ENCODE measurements at places on chromosomes 3 and 15. TPM values are rescaled to one million over a fixed set of nuclear protein-coding genes. Genes with fewer than 3 reads are reported as not detected.
A peak's percentile ranks its signal among the peaks of the same experiment; 100 is the strongest.

DNA sequence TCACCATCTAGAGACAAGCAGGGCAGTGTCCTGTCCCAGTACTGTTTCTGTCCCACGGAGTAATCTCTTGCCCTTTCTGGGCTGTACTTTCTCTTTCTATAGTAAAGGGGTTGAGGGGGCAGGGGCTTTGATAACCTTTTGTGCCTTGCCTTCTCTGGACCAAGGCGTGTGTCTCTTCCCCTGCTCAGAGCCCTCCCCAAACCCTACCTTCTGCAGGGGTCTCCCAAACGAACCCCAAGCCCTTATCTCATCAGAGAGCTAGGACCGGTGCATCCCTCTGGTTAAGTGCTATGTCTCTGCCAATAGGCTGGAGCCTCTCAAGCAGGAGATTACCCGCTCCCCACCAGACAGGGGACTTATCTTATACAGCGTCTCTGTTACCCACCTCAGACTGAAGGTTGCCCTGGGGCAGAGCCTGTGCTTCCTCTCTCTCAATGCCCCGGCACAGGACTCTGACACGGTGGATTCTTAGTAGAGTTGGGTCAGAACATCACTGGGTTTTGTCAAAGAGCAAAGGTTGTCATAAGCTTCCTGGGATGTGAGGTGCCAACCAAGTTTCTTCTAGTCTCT lies 2.9 kb downstream of the PLEKHO2 start:
- H3K27me3 ChIP-seq: no peaks in the 10 kb centered on the region
- H3K4me1 ChIP-seq: peaks cover 59% of the 10 kb centered on the region
- DNase-seq: peak; percentile 31
- H3K36me3 ChIP-seq: peaks cover 18% of the 10 kb centered on the region
- H3K27ac ChIP-seq: peak overlapping the region; percentile 50
- H3K4me3 ChIP-seq: peak overlapping the region; percentile 77

- H3K27ac ChIP-seq: no peak overlapping the region
- no peak for DNase-seq
- no peaks in the 10 kb centered on the region for H3K36me3 ChIP-seq
- H3K4me1 ChIP-seq: no peaks in the 10 kb centered on the region
- no peak overlapping the region for H3K4me3 ChIP-seq
- no peaks in the 10 kb centered on the region for H3K27me3 ChIP-seq
Observed at GRCh38 chr15:66909381-66909890, 156.0 kb upstream of the SMAD3 start.

- H3K4me1 ChIP-seq: no peaks in the 10 kb centered on the region
- no peak for DNase-seq
- H3K27ac ChIP-seq: no peak overlapping the region
- no peak overlapping the region for H3K4me3 ChIP-seq
- H3K36me3 ChIP-seq: no peaks in the 10 kb centered on the region
Observed at GRCh38 chr3:141106842-141107241, 55.7 kb downstream of the SPSB4 start.

DNA sequence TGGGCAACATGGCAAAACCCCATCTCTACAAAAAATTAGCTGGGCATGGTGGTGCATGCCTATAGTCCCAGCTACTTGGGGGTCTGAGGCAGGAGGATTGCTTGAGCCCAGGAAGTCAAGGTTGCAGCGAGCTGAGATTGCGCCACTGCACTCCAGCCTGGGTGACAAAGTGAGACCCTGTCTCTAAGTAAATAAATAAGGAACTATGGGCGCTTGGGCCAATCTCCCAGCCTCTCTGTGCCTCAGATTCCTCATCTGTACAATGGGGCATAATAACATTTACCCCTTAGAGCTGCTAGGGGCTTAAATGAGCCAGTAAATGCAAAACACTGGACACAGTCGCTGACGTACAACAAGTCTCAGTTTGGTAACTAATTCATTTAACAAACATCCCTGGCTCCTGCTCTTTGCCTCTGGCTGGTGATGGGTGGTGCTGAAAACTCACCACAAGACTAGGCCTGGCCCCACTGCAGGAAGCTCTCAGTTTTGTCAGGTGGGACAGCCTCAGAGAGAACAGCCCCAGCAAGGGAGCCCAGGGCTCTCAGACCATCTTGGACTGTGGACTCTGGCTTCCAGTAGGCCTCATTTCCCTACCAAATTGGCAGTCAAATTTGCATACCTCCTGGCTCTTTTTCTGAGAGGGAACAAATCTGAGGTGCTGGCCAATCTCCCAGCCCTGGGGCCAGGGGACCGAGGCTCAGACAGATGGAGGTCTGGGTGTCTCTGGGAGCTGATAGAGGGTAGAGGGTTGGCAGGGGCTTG lies 6.4 kb upstream of the TBC1D2B start:
- no peaks in the 10 kb centered on the region for H3K4me1 ChIP-seq
- H3K27ac ChIP-seq: no peak overlapping the region
- H3K4me3 ChIP-seq: no peak overlapping the region
- DNase-seq: no peak
- no peaks in the 10 kb centered on the region for H3K36me3 ChIP-seq

DNA sequence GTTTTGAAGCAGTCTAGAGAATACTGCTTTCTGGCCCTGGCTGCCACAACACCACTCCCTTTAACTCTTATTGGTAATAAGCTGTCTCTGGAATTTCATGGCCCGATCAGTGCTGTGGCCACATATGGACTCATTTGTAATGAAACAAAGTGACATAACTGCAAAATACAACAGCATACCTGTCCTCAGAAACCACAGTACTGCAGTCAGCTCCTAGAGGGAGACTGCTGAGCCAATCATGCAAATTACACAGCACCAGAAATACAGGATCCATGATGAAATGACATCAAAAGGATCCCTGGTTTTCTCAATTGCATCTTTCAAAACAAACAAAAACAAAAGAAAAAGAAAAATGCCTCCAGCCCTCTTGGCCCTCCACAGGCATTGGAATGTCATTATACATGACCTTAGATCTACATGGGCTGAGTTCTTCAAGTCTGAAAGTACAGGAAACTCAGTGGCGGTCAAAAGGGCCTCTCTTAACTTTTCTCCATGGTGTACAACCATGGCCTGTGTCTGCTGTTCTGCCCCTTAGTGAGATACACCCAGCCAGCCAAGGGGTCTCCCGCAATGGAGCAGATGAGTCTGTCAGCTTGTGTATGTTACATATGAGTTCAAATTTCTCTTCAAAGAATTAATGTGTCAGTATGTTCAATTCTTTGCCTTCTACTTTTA lies 24.9 kb upstream of the KBTBD12 start:
- H3K4me1 ChIP-seq: no peaks in the 10 kb centered on the region
- no peak overlapping the region for H3K4me3 ChIP-seq
- H3K27me3 ChIP-seq: no peaks in the 10 kb centered on the region
- no peak overlapping the region for H3K27ac ChIP-seq

GRCh38 chr15:67863442-67863987 lies 23.7 kb upstream of the RNU6-1 start:
- H3K27me3 ChIP-seq: peaks cover 6% of the 10 kb centered on the region
- H3K27ac ChIP-seq: no peak overlapping the region
- DNase-seq: peak; percentile 72
- no peaks in the 10 kb centered on the region for H3K36me3 ChIP-seq
- peaks cover 8% of the 10 kb centered on the region for H3K4me1 ChIP-seq
- no peak overlapping the region for H3K4me3 ChIP-seq

- H3K36me3 ChIP-seq: no peaks in the 10 kb centered on the region
- no peak for DNase-seq
- H3K4me3 ChIP-seq: no peak overlapping the region
- H3K27me3 ChIP-seq: no peaks in the 10 kb centered on the region
- no peak overlapping the region for H3K27ac ChIP-seq
Observed at GRCh38 chr3:186021673-186022362, 84.0 kb upstream of the TRA2B start.

GRCh38 chr3:142263112-142263511 lies 37.7 kb upstream of the GK5 start:
- no peak overlapping the region for H3K27ac ChIP-seq
- H3K4me3 ChIP-seq: no peak overlapping the region
- H3K27me3 ChIP-seq: no peaks in the 10 kb centered on the region
- no peaks in the 10 kb centered on the region for H3K36me3 ChIP-seq
- no peak for DNase-seq

DNA sequence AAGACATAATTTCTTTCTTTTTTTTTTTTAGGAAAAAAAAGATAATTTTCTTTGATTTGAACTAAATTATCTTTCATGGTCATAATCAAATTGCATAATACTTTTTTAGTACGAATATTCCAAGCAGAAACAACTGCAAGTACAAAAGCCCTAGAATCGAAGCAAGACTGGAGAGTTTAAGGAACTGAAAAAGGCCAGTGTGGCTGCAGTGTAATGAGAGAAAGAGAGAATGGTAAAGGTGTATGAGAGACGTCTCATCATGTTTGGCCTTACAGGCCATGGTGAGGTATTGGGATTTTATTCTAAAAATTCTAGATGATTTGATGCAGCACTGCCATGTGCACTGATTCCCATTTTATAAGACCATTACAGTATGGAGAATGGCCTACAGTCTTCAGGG lies 180.9 kb downstream of the SUCNR1 start:
- no peak for DNase-seq
- peaks cover 3% of the 10 kb centered on the region for H3K27me3 ChIP-seq
- H3K4me1 ChIP-seq: no peaks in the 10 kb centered on the region
- H3K4me3 ChIP-seq: no peak overlapping the region

DNA sequence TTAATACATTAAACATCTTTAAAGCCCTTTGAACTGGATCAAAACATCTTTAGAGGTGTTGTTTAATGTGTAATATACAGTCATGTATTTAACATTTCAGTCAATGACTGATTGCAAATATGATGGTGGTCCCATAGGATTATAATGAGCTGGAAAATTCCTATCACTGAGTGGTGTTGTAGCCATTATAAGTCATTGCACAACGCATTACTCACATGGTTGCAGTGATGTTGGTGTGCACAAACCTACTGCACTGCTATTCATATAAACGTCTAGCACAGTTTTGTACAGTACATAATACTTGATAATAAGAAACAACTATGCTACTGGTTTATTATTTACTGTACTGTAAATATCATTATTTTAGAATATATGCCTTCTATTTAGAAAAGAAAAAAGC lies 75.6 kb downstream of the DTWD1 start:
- no peaks in the 10 kb centered on the region for H3K27me3 ChIP-seq
- no peak overlapping the region for H3K4me3 ChIP-seq
- H3K4me1 ChIP-seq: no peaks in the 10 kb centered on the region
- DNase-seq: no peak

DNA sequence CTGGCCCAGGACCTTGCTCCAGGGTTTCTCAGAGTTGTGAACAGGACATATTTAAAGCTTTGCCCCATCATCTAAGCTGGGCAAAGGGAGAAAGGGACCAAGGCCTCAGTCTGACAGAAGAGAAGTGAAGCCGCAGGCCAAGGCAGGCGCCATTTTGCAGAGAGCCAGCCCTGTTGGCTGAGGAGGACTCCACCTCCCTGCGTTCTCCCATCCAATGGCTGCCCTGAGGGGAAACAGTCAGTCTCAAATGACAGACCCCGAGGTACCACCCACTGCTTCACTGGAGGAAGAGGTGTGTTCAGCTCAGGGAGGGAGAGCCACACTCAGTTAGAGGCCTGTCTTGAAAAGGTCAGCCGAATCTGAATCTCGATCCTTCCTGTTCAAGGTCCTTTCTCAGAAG lies 86.1 kb downstream of the ADAMTS17 start:
- no peaks in the 10 kb centered on the region for H3K27me3 ChIP-seq
- peaks cover 3% of the 10 kb centered on the region for H3K36me3 ChIP-seq
- DNase-seq: no peak
- H3K4me3 ChIP-seq: no peak overlapping the region
- no peaks in the 10 kb centered on the region for H3K4me1 ChIP-seq

DNA sequence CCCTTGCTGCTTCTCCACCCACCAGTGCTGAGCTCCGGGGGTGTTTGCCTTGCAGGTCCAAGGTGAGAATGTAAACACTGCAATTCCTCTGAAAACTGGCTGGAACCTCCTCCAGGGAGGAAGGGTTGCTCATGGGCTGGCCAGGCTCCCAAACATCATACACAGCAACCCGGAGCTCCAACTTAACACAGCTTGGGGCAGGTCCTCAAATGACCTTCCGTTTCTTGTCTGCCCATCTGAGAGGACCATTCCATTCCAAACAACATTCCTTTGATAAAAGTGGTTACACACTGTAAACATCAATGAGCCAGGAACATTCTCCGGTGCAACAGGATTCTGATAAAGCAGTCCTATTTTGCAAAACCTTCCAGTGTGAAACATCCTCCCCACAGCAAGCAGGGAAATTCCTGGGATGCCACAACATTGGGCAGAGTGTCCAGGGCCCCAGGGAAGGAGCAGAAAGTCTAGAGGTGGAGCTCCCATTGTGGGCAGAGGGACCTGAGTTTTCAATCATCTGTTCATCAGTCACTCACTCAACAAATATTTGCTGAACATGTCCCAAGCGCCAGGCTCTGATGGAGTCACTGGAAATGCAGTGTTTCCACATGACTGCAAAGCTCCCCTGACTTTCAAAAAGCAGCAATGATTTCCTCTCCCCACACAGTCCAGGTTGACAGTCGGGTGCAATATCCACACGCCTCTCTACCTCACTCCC lies 7.3 kb upstream of the HEG1 start:
- H3K27me3 ChIP-seq: peaks cover 4% of the 10 kb centered on the region
- H3K4me3 ChIP-seq: no peak overlapping the region
- H3K36me3 ChIP-seq: no peaks in the 10 kb centered on the region
- no peak for DNase-seq
- no peaks in the 10 kb centered on the region for H3K4me1 ChIP-seq
- H3K27ac ChIP-seq: no peak overlapping the region

GRCh38 chr3:160801386-160802118 lies 45.5 kb downstream of the PPM1L start:
- H3K27ac ChIP-seq: no peak overlapping the region
- H3K4me3 ChIP-seq: no peak overlapping the region
- DNase-seq: no peak
- H3K4me1 ChIP-seq: no peaks in the 10 kb centered on the region
- no peaks in the 10 kb centered on the region for H3K36me3 ChIP-seq
- H3K27me3 ChIP-seq: no peaks in the 10 kb centered on the region

GRCh38 chr3:36800533-36801116 lies 36.3 kb upstream of the DCLK3 start:
- no peak for DNase-seq
- H3K27ac ChIP-seq: no peak overlapping the region
- H3K4me1 ChIP-seq: no peaks in the 10 kb centered on the region
- H3K4me3 ChIP-seq: no peak overlapping the region
- peaks cover 9% of the 10 kb centered on the region for H3K27me3 ChIP-seq
- H3K36me3 ChIP-seq: no peaks in the 10 kb centered on the region

CCR8 gene
- total RNA-seq: 87.2 TPM

SCAANT1 gene
- 4.7 TPM for total RNA-seq

LINGO1 gene
- total RNA-seq: not detected

DPH3 gene
- total RNA-seq: 20.0 TPM

BCHE gene
- not detected for total RNA-seq

EBLN2 gene
- 20.8 TPM for total RNA-seq

SERPINI1 gene
- 2.4 TPM for total RNA-seq

COLQ gene
- 5.1 TPM for total RNA-seq

KBTBD13 gene
- not detected for total RNA-seq

PRTG gene
- not detected for total RNA-seq

TMEM158 gene
- total RNA-seq: 0.57 TPM

IL17RC gene
- 1.1 TPM for total RNA-seq

RAMAC gene
- 23.9 TPM for total RNA-seq

GATM gene
- 1.0 TPM for total RNA-seq

GUCA1C gene
- total RNA-seq: not detected

MFGE8 gene
- 149 TPM for total RNA-seq

All from CD4-positive, CD25-positive, alpha-beta regulatory T cell (primary cell).